ENCODE measurements at places on chromosomes 3 and 15.
A peak's percentile ranks its signal among the peaks of the same experiment; 100 is the strongest.

- DNase-seq = no peak
Measured at GRCh38 chr3:115087512-115087911, 59.6 kb downstream of the ZBTB20 start.

GRCh38 chr15:25535866-25536265 is 97.0 kb upstream of the UBE3A start:
- DNase-seq = no peak

GRCh38 chr15:51312166-51313073 is 26.0 kb downstream of the CYP19A1 start:
- no peak for DNase-seq

DNA sequence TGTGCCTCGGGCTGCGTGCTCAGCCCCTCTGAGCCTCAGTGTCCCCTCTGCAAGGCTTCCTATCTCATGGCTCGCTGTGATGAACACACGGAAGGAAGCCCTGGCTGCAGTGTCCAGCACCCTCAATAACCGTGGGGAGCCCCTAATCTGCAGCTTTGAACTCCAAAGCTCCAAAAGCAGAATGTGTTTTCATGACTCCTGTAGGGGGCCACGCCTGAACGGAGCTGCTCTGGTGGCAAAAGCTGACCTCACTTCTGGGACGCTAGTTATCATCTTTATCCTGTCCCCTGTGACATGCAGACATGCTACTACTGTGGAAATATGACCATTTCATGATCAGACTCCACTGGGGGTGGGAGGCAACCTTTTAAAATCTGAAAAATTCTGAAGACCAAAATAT is 98.8 kb downstream of the SEC22A start:
- DNase-seq = no peak

- peak; percentile 60 for DNase-seq
Measured at GRCh38 chr15:34795267-34796081, at the start of gene ACTC1. ACTC1 (minus strand) TSS chr15:34795549; CDS start chr15:34794808, 741 bp downstream.

- no peak for DNase-seq
Measured at GRCh38 chr3:5006755-5007202, 27.5 kb downstream of the BHLHE40 start.

GRCh38 chr3:19735111-19735510 is 198.9 kb downstream of the EFHB start:
- no peak for DNase-seq

DNA sequence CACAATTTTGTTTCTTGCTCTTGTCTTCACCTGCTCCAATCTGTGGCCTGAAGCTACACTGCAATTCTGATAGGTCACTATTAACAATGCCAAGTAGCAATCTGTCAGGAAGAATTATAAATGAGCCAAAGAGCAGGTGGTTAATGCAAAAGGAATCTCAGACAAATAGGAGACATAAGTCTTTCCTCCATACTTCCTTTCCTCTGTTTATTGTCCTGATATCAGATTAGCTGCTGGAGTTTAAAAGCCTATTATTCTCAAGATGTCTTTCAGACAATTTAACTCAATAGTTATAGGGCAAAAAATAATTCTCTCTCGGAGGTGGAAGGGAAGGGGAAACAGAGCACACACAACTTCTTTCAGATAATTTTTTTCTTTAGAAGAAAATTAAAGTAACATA is 491.6 kb downstream of the MFSD1 start:
- no peak for DNase-seq

- no peak for DNase-seq
Measured at GRCh38 chr3:157238457-157238856, 78.5 kb upstream of the CCNL1 start.

DNA sequence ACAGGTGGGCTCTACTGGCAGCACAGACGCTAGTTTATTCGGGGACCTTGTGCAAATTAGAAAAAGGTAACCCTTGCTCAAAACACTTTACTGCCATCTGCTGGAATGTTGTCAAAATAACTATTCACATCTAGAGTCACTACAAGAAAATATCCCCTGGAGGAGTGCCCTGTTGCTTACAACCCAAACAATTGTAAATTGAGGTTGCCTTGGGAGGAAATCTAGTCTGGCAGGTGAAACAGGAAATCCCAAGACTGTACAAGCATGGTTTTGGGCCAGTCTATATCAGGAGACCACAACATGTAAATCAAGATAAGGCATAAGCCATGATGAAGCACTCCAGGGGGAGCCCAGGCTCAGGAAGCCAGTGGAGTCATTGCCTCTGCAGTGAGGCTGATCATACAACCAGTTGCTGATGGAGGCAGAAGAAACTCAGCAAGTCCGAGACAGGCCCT is 136.8 kb upstream of the ACP3 start:
- DNase-seq = no peak

- DNase-seq = no peak
Measured at GRCh38 chr3:112476346-112476745, 22.9 kb downstream of the BTLA start.

- no peak for DNase-seq
Measured at GRCh38 chr3:128262457-128262856, 109.2 kb downstream of the EEFSEC start.

- no peak for DNase-seq
Measured at GRCh38 chr15:91264651-91265351, 164.7 kb downstream of the SV2B start.

DNA sequence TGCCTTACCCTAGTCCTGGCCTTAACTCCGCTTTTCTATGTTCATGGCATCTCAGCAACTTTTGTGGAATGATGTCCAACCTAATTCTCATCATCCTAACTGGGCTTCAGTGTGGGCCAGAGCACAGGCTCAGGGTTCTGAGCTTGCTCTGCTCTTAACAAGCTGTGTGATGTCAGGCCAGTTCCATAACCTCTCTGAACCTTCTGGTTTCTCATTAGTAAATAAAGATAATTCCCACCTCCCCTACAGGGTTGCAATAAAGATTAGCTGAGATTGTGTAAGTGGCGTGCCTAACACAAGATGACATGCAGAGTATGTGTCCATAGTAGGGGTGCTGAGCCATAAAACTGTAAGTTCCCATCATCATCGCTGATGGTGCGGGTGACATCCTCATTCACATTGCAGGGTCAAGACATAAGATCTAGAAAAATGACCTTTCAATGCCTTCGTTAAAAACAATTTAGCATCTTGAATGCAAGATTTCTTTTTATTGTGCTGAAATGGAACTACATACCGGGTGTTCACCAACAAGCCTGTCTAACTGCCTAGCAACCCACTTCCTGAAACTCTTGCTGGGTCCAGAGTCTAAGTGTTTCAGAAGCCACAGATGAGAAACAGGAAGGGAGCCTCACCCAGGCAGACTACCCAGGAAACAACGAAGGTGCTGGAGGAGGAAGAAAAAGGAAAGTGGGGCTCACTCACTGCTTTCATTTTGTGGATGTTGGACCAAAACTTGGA is 36.2 kb downstream of the CDCP1 start:
- no peak for DNase-seq

GRCh38 chr3:58804914-58805313 is 138.3 kb upstream of the FAM3D start:
- DNase-seq = no peak

GRCh38 chr3:192106543-192106942 is 620.8 kb downstream of the FGF12 start:
- no peak for DNase-seq
